ENCODE measurements at places on chromosomes 3 and 15. TPM values are rescaled to one million over a fixed set of nuclear protein-coding genes. Genes with fewer than 3 reads are reported as not detected.

DNA sequence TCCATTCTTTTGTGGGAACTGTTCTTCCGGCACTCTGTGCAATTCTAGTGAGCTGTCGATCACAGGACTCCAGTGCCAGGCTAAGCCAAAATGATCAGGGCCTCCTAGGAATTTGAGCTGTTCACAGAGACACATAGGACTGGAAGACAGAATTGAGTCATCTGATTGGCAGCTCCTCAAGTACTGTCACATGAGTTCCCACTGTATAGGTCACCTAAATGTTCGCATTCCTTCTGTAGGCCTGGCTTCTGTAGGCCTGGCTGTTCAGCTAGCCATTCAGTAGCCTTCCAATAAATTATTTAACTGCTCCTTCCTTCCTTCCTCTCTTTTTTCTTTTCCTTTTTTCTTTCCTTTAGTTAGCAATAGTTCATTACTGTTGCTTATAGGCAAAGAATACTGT lies 4.3 kb downstream of the PROS1 start:
- no peak for DNase-seq

DNA sequence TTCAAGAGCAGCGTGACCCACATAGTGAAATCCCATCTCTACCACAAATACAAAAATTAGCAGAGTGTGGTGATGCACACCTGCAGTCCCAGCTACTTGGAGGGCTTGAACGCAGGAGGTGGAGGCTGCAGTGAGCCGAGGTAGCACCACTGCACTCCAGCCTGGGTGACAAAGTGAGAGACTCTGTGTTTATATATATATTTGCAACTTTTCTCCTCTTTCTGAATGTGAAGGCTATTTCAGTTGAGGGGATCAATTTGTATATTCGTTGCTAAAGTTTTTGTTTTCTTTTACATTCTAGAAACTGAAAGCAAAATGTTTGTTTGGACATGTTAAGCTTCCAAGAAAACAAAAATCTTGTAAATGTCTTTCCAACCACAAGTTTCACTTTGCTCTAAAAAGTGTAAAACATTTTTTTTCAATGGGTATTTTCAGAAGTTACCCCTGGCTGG lies 29.8 kb upstream of the FAM98B start:
- DNase-seq = peak; percentile 37

- DNase-seq = no peak
Measured at GRCh38 chr15:59178151-59178695, 28.4 kb upstream of the LDHAL6B start.

DNA sequence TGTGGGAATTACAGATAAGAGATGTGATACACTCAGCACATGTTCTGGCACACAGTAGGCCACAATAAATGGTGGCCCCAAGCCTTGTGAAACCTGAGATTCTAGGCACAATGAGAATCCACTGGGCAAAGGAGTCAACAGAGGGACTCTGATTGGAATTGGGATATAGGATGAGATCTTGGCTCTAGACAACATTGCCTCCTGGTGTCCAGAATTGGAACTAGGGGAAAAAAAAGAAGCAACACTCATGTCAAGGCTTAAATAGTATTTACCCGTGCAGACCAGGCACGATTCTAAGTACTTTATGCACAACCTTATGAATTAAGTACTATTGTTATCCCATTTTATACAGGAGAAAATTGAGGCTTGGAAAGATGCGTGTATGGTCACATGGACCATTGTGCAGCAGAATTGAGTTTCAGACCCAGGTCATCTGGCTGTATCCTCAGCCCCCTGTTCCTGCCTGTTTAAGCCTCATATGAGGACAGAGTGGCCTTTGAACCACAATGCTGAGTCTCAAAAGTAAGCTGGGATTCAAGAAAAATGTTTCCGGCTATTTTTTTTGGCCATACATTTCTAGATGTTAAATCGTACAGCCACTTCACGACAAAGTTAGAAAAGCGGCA lies 124.8 kb downstream of the SV2B start:
- DNase-seq = peak; percentile 33

DNA sequence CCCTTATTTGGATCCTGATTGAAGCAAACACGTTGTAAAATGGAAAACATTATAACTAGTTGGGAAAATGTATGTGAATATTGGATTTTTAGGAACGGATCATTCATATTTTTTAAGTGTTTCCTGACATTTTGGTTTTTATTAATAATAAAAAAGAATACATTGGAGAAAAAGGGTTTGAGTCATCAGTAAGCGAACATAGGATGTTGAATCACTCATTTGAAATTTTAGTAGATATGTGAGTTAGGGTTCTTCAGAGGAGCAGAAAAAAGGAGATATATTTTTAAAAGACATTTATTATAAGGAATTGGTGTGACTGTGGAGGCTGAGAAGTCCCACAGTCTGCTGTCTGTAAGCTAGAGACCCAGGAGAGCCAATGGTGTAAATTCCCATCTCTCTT lies 258.5 kb downstream of the PTPRG start:
- DNase-seq = no peak

GRCh38 chr3:61814674-61815073 lies 253.3 kb downstream of the PTPRG start:
- no peak for DNase-seq

SEMA7A gene
- total RNA-seq = 16.8 TPM

- DNase-seq = no peak
Measured at GRCh38 chr3:192077795-192078497, 617.0 kb downstream of the PYDC2 start.

GRCh38 chr3:138348754-138349739 lies 668 bp downstream of the MRAS start:
- DNase-seq = peak; percentile 14

DNA sequence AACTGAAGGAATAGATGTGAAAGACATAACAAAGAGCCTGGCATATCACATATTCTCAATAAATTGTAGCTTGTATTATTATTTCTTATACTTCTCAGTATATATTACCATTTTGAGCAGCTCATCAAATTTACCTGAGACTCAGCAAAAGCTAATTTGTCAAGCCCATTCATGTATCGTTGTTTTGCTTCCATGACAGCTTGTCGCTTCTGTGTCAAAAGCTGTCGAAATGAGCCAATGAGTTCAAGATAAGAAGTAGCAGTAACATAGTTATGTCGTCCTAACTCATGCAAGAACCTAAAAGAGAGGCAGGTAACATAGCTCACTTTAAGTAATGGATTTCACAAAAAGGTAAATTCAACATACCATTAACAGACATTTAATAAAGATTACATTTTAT lies 93.8 kb upstream of the ASB14 start:
- no peak for DNase-seq

PDCD6IP gene
- total RNA-seq = 165 TPM
